ENCODE measurements at places on chromosomes 11 and 22.

DNA sequence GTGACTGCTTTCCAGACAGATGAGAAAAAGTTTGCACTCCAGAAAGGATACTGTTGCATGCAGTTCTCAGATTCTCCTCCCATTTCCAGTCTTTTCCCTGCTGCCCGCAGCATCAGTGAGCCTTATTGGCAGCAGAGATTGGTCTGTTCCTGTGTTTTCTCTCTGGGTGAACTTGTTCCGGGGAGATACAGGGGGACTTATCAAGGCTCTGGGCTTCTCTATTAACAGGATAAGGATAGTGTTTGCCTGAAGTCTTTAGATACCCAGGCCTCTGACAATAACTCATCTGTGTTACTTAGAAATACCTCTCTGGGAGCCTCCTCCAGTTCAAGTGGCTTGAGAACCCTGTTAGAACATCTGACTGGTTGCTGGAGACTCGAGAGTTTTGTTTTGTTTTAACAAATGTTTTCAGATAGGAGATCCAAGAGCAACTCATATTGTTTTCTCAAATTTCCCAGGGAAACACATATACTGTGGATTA is 154.7 kb downstream of the BLID start:
- DNase-seq = no peak

GRCh38 chr11:63903884-63904283 is 13.1 kb downstream of the RCOR2 start:
- no peak for DNase-seq

- no peak for DNase-seq
Observed at GRCh38 chr11:25515576-25515975, 816.4 kb upstream of the ANO3 start.

GRCh38 chr22:48855013-48855412 is 972.7 kb downstream of the BRD1 start:
- no peak for DNase-seq

- DNase-seq = no peak
Observed at GRCh38 chr11:68581439-68581838, 102.9 kb upstream of the GAL start.

GRCh38 chr22:39999144-39999757 is 4.5 kb downstream of the FAM83F start:
- DNase-seq = no peak

DNA sequence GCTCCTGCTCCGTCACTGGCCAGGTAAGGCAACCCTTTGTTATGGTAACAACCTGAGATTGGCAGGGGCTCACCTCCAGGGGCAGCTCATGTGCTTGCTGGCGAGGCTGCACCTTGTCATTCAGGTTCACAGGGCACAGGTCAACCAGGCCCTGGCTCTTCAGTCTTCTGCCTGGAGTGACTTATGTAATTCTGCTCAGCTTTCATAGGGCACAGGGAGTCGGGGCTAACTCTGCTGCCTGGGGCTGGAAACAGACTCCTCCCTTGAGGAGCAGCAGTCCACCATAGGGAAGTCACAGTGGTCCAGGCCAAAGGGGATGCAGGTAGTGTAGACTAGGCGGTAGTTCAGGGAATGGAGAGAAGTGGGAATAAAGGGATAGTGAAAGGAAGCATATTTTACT is 1.5 kb upstream of the MIF start:
- no peak for DNase-seq

DNA sequence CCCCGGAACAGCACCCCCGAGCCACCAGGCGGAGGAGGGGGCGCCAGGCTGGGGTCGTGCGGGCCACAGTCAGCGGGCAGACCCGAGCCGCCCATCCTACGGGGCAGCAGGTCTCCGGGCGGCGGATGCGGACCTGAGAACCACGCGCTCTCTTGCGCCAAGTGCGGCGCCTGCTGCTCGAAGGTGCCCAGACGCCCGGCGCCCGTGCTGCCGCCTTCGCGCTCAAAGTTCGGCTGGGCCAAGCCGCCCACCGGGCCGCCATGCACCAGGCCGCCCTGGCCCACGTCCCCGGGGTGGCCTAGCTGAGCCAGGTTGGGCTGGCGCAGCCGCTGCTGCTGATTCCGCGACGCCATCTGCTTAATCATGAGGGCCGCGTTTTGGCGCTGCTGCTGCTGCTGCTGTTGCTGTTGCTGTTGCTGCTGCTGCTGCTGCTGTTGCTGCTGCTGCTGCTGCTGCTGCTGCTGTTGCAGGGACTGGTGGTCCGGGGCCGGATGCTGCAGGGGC is 3.0 kb downstream of the MN1 start:
- no peak for DNase-seq

GRCh38 chr22:41598891-41599635 is 9.4 kb upstream of the PMM1 start:
- DNase-seq = no peak

- no peak for DNase-seq
Observed at GRCh38 chr22:36745301-36745995, 30.5 kb downstream of the IFT27 start.

- DNase-seq = no peak
Observed at GRCh38 chr11:65499713-65500386, 1.0 kb downstream of the MALAT1 start.

DNA sequence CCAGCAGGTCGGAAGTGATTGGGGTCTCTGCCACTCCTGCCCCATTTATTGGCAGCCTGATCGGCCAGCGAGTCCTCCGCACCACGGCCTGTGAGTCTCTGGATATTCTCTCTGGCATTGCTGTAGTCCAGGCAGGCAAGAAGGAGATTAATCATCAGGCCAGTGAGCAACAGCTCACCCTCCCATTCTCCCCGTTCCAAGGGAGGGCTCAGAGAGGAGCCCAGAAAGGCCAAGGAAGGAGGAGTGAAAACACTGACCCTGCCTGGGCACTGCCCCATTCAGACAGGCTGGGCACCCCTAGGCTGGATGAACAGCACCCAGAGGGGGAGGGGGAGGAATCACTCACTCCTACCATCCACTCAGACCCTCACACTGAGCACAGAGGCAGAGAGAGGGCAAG is 3.1 kb downstream of the SAA2 start:
- no peak for DNase-seq

- DNase-seq = no peak
Observed at GRCh38 chr11:34904421-34904955, 11.7 kb downstream of the APIP start.
